ENCODE measurements at places on chromosomes 6 and 20. TPM values are rescaled to one million over a fixed set of nuclear protein-coding genes. Genes with fewer than 3 reads are reported as not detected.

ELOVL4 gene
- 3.3 TPM for polyA plus RNA-seq

PLCB4 gene
- polyA plus RNA-seq, result 14.6 TPM

MCCD1 gene
- not detected for polyA plus RNA-seq

NQO2 gene
- 21.1 TPM for polyA plus RNA-seq

C20orf202 gene
- polyA plus RNA-seq, result 4.7 TPM

NKAIN2 gene
- 1.3 TPM for polyA plus RNA-seq
